ENCODE measurements at places on chromosomes 6 and 20. TPM values are rescaled to one million over a fixed set of nuclear protein-coding genes. Genes with fewer than 3 reads are reported as not detected.

The SASH1 gene
- total RNA-seq: 27.9 TPM

The CPNE5 gene
- 0.30 TPM for total RNA-seq

The MRPS26 gene
- 30.6 TPM for total RNA-seq

The HMGCLL1 gene
- not detected for total RNA-seq

The TP53TG5 gene
- not detected for total RNA-seq

The CAGE1 gene
- total RNA-seq: not detected

The DXO gene
- 11.0 TPM for total RNA-seq

The ABHD16B gene
- 0.09 TPM for total RNA-seq

The MYCT1 gene
- total RNA-seq: 0.46 TPM

The CDC5L gene
- total RNA-seq: 18.7 TPM

The SMLR1 gene
- total RNA-seq: not detected

The IPCEF1 gene
- total RNA-seq: not detected

The BPIFB2 gene
- not detected for total RNA-seq

The CCM2L gene
- not detected for total RNA-seq

The NMBR gene
- total RNA-seq: not detected

The LGSN gene
- not detected for total RNA-seq

The NFS1 gene
- 39.4 TPM for total RNA-seq
